ENCODE measurements at places on chromosomes 2 and 18. TPM values are rescaled to one million over a fixed set of nuclear protein-coding genes. Genes with fewer than 3 reads are reported as not detected.

The FLACC1 gene
- 1.3 TPM for total RNA-seq

GRCh38 chr2:190649798-190650390, 1.0 kb downstream of the NAB1 start:
- peak overlapping the region; percentile 86 for H3K27ac ChIP-seq
- H3K4me3 ChIP-seq: peak overlapping the region; percentile 87

- peaks cover 93% of the 10 kb centered on the region for H3K4me1 ChIP-seq
- DNase-seq: no peak
- no peaks in the 10 kb centered on the region for H3K27me3 ChIP-seq
- peaks cover 37% of the 10 kb centered on the region for H3K36me3 ChIP-seq
These were observed 8.4 kb downstream of the INPP4A start for GRCh38 chr2:98453083-98453482.

GRCh38 chr2:222973237-222973636, 78.8 kb upstream of the KCNE4 start:
- H3K27ac ChIP-seq: no peak overlapping the region
- H3K27me3 ChIP-seq: peaks cover 9% of the 10 kb centered on the region
- H3K36me3 ChIP-seq: no peaks in the 10 kb centered on the region
- no peak overlapping the region for H3K4me3 ChIP-seq
- DNase-seq: no peak

- H3K27me3 ChIP-seq: no peaks in the 10 kb centered on the region
- H3K4me1 ChIP-seq: no peaks in the 10 kb centered on the region
- no peak overlapping the region for H3K27ac ChIP-seq
- no peak overlapping the region for H3K4me3 ChIP-seq
These were observed 57.8 kb downstream of the FASTKD2 start for GRCh38 chr2:206823178-206823577.

Data from activated CD8-positive, alpha-beta memory T cell treated with anti-CD3 and anti-CD28 coated beads, Interleukin-2, amount 10 ng/mL, durations not matched to agents 7 days and 5 days (primary cell).